Urinary bladder (tissue), 4 donors: ENCODE measurements at places on chromosomes 1 and 21.

- DNase-seq: no peak
Observed at GRCh38 chr1:117128323-117129079, 7.0 kb upstream of the TRIM45 start.

DNA sequence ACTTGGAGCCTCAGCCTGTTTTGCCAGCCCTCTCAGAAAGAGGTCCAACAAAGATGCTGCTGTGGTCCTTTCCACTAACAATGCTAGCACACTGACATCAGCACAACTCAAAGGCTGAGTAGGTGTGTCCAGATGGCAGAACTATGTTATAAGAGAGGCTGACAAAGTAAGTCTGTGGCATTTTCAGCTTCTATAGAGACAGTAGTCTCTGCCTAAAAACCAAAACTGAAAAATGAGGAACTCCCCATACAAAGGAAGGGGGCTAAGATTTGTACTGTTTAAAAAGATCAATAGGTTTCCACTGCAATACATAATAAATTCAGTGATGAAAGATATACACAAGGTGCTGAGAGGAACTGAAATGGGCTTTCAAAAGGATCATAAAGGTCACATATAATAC is 12.3 kb downstream of the ERO1B start:
- no peak for DNase-seq

DNA sequence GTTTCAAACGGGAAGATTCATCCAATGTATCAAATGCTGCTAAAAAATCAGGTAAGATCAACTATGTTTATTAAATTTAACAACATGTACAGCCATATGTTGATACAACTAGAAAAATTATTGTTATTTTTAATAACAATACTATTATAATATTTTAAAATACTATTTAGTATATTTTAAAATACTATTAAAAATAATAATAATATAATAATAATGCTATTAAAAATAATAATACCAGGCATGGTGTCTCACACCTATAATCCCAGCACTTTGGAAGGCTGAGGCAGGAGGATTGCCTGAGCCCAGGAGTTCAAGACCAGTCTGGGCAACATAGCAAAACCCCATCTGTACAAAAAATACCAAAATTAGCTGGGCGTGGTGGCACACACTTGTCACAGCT is 54.6 kb downstream of the CATSPERE start:
- DNase-seq: no peak

DNA sequence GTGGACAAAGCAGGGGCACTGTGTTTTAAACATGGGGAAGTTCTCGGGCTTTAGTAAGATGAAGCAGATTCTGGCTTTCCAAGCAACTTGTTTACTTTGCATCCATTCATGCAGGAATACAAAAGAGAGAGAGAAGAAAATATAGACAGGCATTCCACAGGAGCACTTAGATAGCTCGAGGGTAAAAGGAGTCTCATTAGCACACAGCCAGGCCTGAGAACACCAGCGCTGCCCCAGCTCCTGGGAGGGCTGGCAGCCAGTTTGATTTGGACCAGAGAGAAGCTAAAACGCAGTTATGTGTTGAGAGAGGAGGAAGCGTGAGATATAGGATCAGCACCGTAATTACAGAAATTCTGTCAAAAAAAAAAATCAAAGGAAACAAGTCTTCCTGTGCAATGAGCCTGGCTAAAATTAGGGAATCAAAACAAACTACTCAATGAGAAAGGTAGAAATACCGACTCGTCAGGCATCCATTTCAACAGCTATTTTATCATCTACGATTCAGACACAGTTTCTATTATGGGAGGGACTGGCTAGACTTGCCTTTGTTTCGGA is 68.2 kb downstream of the CLSTN1 start:
- DNase-seq: no peak

- DNase-seq: no peak
Observed at GRCh38 chr1:214520544-214521165, 30.7 kb downstream of the PTPN14 start.
